Effector CD4-positive, alpha-beta T cell (primary cell): ENCODE measurements at places on chromosomes 7 and 10.

GRCh38 chr7:126211875-126212274, 1040.9 kb downstream of the GRM8 start:
- DNase-seq: no peak

GRCh38 chr10:11444155-11444530, 167.3 kb downstream of the USP6NL start:
- DNase-seq: no peak

GRCh38 chr7:37419496-37419895, 29.2 kb downstream of the ELMO1 start:
- DNase-seq: no peak

- DNase-seq: no peak
These were observed 57.5 kb upstream of the CREB5 start for GRCh38 chr7:28354601-28355402.

DNA sequence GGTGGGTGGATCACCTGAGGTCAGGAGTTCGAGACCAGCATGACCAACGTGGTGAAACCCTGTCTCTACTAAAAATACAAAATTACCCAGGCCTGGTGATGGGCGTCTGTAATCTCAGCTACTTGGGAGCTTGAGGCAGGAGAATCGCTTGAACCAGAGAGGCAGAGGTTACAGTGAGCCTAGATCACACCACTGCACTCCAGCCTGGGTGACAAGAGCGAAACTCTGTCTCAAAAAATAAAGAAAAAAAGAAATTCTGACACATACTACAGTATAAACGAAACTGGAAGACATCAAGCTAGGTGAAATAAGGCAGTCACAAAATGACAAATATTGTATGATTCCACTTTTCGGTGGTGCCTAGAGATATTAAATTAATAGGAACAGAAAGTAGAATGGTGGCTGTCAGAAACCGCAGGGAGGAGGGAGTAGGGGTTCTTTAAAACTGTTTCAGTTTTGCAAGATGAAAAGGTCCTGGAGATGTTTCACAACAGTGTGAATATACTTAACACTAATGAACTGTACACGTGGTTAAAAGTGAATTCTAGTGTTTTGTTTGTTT, 23.2 kb downstream of the PILRA start:
- DNase-seq: no peak

- DNase-seq: no peak
These were observed 43.6 kb downstream of the TSPAN15 start for GRCh38 chr10:69494626-69495558.

DNA sequence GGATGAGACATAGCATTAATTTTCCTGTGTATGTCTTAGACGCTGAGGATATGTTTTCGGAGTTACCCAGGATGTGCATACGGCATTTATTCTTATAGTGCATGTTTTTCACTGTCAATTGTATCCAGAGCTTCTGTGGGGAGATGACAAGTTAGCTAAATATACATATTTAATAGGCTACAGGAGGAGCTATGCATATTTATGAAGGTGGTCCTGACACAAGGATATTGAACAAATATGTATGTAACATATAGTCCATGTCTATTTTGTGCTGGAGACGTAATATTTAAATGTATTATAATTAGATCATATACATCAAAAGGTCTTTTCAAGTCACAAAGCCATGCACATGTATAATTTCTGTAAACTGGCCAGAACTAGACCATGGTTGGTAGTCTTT, 16.0 kb downstream of the IL6 start:
- DNase-seq: no peak

GRCh38 chr7:101373812-101374614, 11.3 kb downstream of the COL26A1 start:
- DNase-seq: no peak

DNA sequence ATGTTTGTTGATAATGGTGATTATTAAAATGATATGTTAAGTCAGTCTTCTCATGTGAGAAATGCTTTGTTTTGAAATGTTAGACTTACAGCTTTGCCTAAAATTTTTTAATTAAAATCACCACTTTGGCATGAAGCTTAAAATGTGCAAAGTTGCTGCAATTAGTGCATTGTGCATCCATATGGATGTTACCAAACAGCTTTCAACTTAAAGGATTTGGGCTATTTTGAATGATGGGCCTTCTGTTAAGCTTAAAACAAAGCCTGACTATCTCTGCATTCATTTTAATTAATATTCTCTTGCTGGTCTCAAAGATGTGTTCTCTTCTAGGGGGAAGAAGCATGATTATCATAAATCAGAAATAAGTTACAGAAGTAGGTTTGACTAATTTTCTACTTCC, 64.6 kb upstream of the FZD1 start:
- DNase-seq: no peak

DNA sequence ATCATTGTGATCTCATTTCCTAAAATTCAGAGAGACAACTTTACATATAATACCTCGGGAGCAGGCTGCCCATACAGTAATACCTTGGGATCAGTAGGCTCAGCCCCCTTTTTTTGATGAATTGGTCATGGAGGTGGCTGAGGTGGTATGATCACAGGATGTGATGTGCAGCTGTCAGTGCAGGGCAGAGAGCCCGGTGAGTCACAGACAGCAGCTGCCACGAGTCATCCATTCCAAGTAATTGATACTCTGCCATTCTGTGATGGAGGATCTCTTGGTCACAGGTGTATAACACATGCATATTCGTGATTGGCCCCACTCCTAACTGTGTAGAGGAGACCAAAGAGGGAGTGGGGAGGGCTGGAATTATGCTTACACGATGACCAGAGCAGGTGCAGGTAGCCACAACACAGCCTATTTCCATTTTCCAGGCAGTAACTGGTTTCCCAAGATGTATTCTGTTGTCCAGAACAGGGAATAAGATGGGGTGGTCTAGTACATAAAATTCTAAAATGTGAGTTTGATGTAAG, 14.1 kb downstream of the NRCAM start:
- no peak for DNase-seq

GRCh38 chr10:19815036-19815730, 1.0 kb upstream of the PLXDC2 start:
- DNase-seq: no peak

GRCh38 chr10:96311180-96311715, 7.0 kb downstream of the DNTT start:
- no peak for DNase-seq
